Endothelial cell (in vitro differentiated cells): ENCODE measurements at places on chromosomes 12 and 14.

DNA sequence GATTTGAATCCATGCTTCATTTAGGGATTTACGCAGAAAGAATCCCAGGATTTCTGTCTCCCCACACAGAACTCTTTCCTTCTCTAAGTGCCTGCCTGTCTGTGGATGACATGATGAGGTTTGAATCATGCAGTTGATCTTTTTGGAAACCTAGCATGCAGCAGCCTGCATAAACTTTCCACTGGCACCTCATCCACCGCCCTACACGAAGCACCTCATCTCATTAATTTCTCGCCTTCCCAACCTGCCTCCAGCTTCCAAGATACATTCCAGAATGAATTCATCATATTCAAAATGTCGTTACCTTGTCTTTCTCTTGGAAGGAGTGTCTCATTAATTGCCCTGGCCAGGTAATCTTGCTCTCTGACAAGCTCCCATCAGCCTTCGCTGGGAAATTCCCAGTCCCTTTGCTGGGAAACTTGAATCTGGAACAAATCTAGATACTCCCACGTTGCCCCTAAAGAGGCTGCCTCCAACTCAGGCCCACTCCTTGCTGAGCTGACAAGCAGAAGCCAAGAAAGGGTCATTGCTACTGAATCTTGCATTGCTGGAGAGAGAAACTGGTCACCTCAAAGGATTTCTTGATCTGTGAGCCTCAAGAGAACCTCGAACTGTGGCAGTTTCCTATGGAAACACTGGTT lies 48.2 kb downstream of the SERPINA3 start:
- no peak for DNase-seq

- DNase-seq, result no peak
Measured at GRCh38 chr12:104247698-104248097, 32.1 kb downstream of the TXNRD1 start.

- no peak for DNase-seq
Measured at GRCh38 chr12:19978193-19978592, 390.1 kb upstream of the PDE3A start.

GRCh38 chr14:96053600-96054381 lies 14.6 kb downstream of the C14orf132 start:
- no peak for DNase-seq

DNA sequence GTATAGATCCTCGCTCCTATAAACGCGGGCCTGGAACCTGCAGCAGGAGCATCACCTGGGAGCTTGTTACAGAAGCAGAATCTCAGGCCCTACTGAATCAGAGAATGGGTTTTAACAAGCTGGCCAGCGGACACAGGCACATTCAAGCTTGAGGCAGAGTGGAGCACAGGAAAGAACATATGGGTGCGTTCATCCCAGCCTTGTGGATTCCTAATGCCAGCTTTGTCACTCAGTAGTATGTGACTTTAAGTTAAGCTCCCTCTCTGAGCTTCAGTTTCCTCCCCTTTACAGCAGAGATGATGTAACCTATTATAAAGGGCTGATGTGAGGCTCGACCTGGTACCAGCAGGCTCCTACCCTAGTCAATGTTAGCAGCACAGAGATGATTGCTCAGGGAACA lies 204.9 kb downstream of the ZFP36L1 start:
- no peak for DNase-seq

DNA sequence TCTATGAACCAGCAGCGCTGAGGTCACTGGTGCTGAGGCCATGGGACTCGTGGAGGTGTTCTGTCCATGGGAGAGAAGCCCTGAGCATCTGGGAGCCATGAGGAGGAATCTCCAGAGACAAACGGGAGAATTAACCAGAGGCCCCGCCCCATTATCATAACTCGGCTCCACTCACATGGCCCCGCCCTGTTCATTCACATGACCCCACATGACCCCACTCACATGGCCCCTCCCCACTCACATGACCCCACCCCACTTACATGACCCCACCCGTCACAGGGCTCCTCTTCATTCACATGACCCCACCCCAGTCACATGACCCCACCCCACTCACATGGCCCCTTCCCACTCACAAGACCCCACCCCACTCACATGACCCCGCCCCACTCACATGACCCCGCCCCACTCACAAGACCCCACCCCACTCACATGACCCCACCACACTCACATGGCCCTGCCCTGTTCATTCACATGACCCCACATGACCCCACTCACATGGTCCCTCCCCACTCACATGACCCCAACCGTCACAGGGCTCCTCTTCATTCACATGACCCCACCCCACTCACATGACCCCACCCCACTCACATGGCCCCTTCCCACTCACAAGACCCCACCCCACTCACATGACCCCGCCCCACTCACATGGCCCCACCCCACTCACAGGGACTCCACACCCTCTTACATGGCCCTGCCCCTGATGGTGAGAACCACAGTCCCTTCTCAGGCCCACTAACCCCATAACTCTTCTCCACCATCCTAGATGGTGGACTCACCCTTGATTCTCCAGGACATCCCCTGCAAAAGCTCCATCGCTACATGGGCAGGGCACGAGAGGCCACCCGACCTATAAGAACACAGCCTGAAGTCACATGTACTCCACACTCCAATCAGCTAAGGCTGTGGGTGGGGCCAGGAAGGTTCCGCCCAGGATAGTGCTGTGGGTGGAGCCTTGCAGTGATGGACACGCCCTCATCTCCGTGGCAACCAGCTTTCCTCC lies 151.1 kb upstream of the SFSWAP start:
- no peak for DNase-seq

- DNase-seq, result no peak
Measured at GRCh38 chr12:108827941-108828340, 29.4 kb downstream of the SSH1 start.

GRCh38 chr12:89523843-89524540 lies 604 bp downstream of the GALNT4 start:
- DNase-seq, result no peak

DNA sequence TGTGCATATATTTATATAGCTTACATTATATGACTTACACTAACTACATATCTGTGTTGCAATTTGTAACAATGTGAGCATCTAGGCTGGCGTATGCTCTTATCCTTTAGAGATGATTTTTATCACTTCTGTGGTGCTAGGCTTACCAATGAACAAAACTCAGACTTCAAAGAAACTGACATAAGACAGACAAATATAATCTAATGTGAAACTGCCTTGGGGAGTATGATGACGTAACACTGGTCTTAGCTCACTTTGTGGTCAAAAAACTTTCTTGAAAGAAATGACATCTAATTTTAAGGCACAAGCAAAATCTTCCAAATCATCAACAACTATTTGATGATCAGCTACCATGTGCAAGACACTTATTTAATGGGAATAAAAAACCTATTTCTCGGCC lies 50.0 kb downstream of the SOX5 start:
- no peak for DNase-seq

GRCh38 chr12:132305991-132306884 lies 23.2 kb downstream of the GALNT9 start:
- no peak for DNase-seq

DNA sequence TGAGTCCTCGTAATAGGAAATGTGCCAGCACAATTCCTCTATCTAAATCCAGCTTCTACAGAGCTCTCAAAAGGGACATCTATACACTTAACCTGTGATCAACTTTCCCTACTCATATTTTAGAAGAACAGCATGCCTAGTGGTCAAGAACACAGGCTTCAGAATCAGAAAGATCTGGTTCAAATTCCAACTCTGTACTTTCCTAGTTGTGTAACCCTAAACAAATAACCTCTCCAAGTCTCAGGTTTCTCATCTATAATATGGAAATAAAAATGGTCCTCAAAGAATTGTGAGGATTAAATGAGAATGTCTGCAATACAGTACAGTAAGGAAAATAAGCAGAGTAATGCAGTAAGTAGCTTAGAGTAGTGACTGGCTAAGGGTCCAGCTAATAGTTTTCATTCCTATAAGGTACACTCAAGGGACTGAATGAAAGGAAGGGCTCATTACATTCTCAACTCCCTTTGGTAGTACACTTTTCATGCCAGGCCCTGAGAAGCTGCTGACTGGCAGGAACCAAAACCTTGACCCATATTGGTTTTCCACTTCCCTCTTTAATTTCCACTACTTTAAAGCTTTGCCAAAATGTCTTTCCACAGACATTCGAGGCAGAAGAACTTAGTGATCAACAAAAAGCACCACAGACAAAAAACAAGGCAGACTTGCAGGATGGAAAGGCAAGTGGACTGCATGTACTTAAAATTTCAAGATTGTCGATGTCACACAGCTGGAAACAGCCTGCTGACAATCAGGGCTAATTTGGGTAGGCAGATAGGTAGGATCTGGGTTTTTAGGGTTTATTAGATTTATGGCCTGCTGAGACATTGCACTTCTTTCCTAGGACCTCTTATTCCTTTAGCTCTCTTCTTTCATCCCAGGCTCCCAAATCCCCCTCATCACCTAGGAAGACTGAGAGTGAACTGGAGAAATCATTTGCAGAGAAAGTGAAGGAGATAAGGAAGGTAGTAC lies 4.3 kb downstream of the CCDC196 start:
- DNase-seq, result no peak

DNA sequence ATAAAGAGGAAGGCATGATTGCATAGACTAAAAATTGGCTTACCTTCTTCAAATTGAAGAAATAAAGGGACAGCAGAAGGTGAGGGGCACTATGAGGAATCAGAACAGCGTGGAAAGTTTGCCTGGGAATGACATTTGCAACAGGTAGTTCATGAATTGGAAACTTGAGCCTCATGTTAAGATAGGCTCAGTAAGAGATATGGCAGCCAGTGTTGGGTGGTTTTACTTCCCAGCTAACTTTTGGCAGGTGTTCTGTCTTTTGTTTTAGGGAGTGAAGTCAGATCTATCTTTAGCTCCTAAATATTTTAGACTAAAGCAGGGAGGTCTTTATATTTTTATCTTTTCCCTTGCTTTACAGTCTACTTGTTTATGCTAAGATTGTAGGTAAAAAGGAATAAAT lies 122.4 kb downstream of the ANO6 start:
- DNase-seq, result no peak

GRCh38 chr14:101723061-101723595 lies 38.4 kb upstream of the PPP2R5C start:
- no peak for DNase-seq

DNA sequence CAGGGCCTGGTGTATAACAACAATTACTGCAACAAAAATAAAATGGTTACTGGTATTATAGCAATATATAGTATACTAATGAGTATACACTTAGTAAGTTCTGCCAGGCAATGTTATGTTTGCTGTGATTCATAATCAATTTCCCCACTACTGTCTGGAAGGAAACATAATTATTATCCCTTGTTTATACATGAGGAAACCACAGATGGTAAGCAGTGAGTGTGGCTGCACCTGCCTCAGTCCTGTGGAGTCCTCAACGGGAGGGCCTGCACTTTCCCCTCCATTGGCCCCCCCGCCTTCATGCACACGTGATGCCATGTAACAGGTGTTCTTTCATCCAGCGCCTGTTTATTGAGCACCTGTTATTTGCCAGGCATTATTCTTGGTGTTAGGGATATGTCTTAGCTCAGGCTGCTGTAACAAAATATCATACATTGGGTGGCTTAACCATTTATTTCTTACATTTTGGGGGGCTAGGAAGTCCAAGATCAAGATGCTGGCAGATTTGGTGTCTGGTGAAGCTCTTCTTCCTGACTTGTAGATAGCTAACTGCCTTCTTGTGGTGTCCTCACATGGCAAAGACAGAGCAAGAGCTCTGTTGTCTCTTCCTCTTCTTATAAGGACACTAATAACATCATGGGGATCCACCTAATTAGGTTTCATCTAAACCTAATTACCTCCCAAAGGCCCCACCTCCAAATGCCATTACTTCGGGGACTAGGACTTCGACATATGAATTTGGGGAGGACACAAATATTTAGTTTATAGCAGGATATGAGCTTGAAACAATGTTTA lies 59.5 kb upstream of the CHGA start:
- no peak for DNase-seq

DNA sequence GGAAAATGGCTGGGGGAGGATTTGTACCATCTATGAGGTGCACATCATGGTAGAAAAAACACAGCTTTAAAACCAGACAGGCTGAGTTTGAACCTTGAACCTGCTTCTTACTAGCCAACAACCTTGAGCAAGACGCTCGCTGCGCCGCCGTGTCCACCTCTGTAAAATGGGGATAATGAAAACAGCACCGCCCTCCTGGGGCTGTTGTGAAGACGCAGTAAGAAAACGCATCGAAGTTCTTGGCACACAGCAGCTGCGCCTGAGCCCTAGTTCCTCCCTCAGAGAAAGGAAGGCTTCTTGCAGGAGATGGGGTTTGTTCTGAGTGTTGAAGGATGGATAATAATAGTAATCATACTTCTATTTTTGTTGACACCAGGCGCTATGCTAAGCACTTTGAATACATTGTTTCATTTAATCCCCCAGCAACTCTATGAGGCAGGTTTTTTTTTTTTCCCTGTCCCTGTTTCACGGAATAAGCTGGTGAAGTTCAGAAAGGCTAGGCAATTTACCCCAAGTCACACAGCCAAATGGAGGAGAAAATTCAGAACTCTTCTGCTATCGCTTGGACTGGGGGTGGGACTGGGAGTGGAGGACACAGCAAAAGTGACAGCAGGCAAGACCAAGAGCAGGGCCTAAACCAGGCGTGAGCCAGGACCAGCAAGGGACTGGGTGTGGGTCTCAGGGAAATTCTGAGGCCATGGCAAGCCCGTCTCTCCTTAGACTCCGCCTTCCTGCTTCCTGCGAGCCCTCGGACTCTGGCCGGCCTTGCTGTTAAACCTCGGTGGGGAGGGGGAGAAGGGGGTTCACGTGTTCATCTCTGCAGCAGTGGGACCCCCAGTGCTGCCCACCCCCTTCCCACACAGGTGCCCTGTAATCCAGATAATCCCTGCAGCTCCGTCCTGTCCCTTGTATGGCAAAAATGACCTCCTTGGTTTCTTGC lies 97.5 kb downstream of the LRRC74A start:
- DNase-seq, result no peak

- DNase-seq, result no peak
Measured at GRCh38 chr14:90416720-90417119, 19.9 kb downstream of the CALM1 start.

DNA sequence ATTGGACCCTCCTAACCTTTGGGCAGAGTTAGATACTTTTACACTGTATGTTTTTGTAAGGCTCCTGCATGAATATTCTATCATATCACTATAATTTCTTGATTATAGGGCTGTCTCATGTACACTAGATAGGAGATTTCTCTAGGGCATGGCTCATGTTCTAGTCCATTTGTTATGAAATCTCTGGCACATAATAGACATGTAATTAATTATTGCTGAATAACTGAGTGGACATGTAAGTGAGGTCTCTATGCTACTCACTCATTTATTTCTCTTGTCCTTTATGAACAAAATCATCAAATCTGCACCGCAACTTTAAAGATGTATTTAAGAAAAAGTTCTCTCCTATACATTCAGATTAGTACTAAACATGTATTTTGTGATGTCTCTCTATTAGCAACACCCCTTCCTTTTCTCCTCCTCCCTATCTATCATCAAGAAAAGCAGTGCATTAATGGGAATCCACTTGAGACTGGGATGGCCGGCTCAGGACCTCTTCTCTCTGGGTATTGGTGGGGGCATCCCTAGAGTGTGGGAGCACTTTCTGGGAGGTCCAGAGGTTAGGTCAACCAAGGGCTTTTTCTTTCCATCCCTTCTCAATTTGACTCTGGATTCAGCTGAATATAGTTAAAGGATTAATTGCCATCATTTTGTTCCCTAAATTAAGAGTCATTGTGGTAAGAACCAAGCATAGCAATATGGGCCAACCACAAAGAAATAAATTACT lies 168.0 kb upstream of the HMGA2 start:
- no peak for DNase-seq
